ENCODE measurements at places on chromosomes 6 and 20. TPM values are rescaled to one million over a fixed set of nuclear protein-coding genes. Genes with fewer than 3 reads are reported as not detected.

DNA sequence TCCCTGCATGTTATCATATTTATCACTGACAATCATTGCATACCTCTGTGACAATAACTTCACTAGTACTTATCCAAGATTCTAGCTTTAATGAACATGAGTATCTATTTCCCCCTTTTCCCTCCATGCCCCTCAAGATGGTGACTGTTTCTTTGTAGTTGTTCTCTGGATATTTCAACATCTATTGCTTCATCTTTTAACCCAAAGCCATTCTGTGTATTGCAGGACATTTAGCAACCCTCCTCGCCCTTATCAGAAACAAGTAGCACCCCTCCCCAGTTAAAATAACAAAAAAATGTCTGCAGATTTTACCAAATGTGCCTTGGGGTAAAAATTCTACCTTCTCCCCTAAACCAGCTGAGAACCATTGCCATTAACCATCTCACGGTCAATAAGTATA is 979.8 kb upstream of the MANEA start:
- no peak for DNase-seq

- no peak for DNase-seq
Observed at GRCh38 chr6:170057961-170058877, 232.7 kb downstream of the DLL1 start.

DNA sequence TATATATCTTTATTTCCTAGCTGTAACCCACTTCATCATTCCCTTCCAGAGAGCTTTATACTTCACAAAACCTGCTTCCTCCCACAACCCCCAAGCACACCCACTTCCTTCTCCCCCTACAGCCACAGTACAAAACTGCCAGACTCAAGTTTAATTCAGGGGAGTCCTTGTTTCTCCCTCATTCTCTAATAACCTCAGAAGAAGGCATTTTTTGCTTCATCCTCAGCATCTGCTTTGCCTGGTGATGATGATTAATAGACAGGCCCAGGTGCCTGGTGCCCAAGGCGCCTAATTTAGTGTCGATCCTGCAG is 414.3 kb downstream of the KIF16B start:
- DNase-seq, result no peak

The OR2J2 gene
- total RNA-seq, result not detected

The BPIFB2 gene
- total RNA-seq, result not detected

The HMGCLL1 gene
- 0.07 TPM for total RNA-seq

The FKBP5 gene
- 5.7 TPM for total RNA-seq

The BFSP1 gene
- total RNA-seq, result 4.1 TPM

The SOX4 gene
- 61.4 TPM for total RNA-seq

The DEFB132 gene
- total RNA-seq, result not detected

The CDYL gene
- total RNA-seq, result 19.7 TPM

Measured in NCI-H460 (cell line).